ENCODE measurements at places on chromosomes 1 and 21.

- DNase-seq = no peak
These were observed 21.5 kb upstream of the SMYD2 start for GRCh38 chr1:214259353-214259977.

DNA sequence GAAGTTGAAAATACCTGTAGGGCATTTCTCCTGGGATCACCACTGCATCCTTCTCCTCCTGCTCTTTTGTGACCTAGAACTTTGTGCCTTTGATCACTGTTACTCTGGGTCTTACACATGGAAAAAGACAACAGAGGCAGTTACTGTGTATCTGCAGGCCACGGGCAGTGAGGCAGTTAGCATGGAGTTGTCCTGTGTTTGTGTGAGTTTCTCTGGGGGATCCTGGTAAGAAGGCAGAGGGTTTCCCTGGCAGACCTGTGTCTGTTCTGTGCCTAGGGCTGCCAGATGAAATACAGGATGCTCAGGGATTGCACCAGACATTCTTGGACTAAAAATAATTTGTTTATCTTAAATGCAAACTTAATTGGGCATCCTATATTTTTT is 44.4 kb upstream of the SCCPDH start:
- no peak for DNase-seq

- no peak for DNase-seq
These were observed 1.9 kb upstream of the CNTN2 start for GRCh38 chr1:205041001-205041715.

DNA sequence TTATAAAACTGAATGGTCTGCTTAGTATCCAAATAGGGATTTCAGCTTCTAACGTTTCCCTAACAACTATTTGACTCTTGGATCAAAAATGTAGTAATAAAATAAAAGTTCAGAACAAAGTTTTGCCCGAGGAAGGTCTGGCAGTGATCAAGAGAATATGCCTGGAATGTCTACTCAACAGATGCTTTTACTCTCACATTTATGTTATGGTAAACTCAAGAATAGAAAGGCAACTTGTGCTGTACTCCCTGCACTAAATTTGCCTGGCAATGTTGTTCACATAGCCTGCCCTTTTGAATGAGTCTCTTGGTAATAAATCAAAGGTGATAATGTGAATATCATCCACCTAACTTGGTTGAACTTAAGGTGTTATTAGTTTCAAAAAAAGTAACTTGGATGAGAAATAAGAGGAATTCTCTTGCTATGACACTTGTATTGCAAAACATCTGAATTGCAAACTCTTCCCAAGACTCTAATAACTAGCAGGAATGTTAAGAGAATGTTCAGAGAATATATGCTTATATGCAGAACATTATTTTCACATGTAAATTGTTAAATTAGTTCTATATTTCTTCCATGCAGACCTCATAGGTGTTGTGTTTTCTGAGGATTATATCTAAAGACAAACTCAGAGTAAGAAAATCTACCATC is 215.8 kb downstream of the COL24A1 start:
- no peak for DNase-seq

DNA sequence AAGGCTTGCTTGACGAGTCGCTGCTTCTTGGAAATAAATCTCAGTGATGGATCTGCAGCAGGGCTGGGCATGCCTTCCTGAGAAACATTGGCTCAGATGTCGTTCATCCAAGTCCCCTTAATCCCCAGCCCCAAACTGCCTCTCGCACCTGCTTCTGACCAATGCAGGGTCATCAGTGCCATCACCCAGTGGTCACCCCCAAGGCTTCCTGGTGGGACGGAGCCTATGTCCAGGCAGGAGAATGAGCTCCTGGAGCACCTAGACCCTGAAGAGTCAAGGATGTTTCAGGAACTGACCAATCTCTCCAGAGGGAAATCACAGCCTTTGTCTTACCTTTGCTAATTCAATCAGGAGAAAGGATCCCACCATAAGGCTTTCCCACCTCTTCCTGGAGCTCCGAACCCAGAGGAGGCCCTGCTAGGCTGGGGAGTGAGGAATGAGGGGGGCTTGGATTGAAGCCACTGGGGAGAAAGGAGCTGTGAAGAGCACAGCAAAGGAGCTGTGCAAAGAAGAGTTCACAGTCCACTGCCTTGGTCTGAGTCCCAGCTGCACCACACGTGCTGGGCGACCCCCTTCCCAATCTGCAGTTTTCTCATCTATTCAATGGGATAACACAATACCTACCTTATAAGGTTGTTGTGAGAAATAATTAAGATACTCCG is 416.1 kb downstream of the NPHP4 start:
- no peak for DNase-seq

DNA sequence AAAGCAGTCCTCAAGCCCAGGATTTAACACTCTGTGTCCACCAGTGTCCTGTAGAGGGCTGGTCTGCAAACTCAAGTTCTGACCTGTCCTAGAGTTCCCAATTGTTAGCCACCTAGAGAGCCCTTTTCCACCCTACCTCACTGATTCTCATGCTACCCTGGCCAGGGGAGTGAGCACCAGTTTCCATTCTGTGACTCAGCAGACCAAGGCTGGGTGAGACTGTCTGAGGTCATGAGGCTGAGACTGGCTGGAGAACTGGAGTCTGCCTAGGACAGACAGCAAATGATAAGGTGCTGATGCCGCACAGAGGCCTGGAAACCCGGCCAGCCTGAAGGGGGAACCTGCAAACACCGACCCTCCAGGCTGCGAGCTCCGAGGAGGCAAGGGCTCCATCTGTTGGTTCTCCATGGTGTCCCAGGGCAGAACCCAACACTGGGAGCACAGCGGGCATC is 13.7 kb downstream of the GLIS1 start:
- DNase-seq = no peak

- no peak for DNase-seq
These were observed 42.5 kb upstream of the GPR52 start for GRCh38 chr1:174405219-174405618.

DNA sequence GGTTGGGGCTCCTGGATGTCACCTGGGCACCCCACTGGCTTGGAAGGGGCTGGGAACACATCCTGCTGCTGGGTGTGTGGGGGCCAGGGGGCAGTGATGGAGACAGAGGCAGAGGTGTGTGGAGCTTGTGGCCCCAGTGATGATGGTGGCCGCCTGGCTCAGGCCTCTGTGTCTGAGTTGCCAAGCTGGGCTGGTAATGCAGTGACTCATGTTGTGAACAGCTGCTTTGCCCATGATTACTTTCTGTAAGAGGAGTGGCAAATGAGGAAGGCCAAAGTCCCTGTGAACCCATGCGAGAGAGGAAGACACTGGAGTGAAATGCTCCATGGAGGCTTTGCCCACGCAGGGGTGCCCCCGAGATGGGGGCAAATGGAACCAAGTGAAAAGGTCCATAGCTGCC is 86.8 kb downstream of the KCNJ6 start:
- no peak for DNase-seq

GRCh38 chr1:935751-936231 is 12.1 kb downstream of the SAMD11 start:
- DNase-seq = peak; percentile 60

DNA sequence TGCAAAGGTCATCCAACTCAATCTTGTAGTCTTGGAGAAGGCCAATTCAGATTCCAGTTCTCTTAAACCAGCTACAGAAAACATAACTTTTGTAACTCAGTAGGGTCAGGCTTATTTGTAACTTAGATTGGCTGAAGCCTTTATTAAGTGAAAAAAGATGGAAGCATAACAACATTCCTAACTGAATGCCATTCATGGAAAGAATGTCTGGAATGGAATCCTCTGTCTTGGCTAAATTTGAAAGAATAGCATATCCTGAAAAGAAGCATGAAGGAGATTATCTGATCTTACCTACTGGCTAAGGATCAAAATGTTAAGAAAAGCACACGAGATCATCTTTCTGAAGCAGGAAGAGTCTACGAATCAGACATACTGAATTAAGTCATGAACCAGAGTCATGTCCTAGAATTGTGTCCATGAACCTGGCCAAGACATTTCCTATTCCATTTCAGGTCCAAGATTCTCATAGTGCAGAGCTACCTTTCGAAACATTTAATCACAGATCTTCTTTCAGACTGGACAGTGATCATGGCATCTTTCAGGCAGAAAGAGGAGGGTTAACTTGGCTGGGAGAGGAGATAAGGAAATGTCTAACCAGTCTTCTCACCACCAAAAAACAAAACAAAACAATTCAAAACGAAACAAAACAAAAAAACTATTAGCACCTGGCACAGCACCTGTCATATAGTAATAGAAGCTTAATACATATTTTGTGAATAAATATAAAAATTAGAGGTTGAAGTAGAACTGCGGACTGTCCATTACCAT is 75.6 kb downstream of the XCL2 start:
- DNase-seq = no peak

- DNase-seq = no peak
These were observed 52.1 kb upstream of the DIPK1A start for GRCh38 chr1:93013145-93014065.

DNA sequence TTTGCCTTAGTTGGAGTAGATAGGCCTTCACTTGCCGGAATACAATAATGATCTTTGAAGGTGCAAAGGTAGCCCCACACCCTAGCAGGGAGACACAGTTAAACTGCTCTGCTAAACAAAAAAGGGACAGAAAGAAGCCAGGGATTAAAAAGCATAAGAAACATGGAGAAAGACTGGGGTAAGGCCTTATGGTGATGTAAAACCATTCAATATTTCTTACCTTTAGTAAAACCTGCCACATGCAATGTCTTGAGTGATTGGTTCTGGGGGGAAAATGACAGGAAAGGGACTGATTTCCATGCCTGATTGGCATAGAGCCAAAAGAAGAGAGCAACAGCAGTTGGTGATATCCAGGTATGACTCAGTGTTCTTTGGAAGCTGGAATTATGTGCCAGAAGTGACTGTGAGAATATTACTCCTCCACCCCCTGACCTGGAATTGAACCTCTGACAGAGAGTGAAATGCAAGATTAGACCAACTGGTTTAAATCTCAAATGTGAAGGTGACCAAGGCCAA is 8.1 kb downstream of the DNASE2B start:
- no peak for DNase-seq

GRCh38 chr1:166703726-166704462 is 135.4 kb upstream of the POGK start:
- no peak for DNase-seq

DNA sequence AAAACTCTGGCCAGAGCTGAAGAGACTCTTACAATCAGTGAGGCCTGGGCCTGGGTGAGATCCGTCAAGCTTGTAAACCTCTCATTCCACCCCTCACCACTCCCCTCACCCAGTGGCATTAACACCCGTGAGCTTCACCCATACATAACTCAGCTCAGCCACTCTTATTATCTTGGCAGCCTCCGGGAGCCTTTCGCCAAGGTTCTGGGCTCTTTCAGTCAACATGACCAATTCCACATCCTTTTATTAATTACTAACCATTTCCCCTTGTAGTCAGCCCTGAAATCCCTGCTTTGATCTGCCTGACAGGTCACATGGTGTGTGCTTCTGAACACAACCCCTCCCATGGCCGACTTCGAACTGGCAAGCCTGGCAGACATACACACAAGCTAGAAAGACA is 134.8 kb downstream of the SETD4 start:
- DNase-seq = no peak

GRCh38 chr1:160453443-160453842 is 53.1 kb downstream of the VANGL2 start:
- no peak for DNase-seq

DNA sequence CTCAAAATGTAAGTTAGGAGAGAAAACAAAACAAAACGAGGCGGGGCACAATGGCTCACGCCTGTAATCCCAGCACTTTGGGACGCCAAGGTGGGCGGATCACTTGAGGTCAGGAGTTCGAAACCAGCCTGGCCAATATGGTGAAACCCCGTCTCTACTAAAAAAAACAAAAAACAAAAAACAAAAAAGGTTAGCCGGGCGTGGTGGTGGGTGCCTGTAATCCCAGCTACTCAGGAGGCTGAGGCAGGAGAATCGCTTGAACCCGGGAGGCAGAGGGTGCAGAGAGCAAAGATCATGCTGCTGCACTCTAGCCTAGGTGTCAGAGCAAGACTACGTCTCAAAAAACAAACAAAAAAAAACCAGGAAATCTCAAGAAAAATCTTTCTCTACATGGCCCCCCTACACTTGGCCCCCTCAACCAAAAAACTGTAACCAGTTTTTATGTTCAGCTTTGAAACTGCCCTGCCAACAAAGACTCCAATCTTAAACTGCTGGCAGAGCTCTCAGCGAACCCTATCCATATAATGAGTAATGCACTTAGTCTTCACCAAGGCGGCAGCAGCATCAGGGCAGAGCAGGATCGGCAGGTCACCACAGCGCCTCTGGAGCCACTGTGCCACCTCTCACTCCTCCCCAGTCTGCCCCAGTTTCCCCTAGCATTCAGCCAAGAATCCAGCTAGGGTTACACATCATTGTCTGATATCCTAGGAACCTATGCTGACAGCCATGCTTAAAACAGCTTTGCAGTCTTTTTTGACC is 71.7 kb downstream of the JAK1 start:
- no peak for DNase-seq

DNA sequence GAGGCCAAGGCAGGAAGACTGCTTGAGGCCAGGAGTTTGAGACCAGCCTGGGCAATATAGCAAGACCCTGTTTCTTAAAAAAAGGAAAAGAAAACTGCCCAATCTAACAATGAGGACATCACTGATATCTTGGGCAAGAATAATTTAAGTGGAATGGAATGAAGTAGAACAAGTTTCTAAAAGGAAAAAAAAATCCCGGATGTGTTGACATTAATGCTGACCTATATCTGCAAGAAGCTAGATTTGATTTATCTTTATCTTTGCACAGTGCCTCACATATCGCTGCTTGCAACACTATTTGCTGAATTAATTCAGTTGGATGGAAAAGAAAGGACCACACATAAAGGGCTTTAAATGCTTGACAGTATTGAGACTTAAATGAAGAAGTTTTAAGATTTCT is 27.8 kb downstream of the DIPK1A start:
- DNase-seq = no peak

DNA sequence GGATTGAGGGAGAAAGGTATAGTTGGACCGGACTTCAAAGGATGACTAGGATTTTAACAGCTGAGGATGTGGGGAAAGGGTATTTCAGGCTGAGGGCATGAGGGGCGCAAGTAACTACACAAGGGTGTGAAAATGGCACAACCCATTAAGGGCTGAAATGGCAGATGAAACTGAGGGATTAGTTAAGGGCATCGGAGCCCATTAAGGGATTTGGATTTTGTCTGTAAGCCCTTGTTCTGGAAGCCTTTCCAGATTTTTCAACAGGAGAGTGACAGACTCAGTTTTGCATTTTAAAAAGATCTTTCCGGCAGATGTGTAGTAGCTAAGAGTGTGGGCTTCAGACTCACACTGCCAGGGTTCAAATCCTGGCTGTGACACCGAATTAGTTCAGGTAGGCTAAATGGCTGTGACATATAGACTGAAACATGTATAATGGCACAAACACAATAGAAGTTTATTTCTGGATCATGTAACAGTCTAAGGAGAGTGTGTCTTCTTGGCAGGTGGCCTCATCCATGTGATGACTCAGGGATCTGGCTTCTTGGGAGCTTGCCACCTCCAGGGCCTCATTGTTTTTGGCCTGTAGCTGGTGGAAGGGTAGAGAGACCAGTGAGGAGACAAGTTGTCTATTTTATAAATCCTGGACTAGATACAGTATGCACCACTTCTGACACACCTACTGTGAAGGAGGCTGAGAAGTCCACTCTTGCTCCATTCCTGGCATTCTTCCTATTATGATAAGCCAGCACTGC is 49.6 kb downstream of the UBE2T start:
- no peak for DNase-seq

Measured in NCI-H1105 (cell line).